ENCODE measurements at places on chromosomes 7 and 10.

DNA sequence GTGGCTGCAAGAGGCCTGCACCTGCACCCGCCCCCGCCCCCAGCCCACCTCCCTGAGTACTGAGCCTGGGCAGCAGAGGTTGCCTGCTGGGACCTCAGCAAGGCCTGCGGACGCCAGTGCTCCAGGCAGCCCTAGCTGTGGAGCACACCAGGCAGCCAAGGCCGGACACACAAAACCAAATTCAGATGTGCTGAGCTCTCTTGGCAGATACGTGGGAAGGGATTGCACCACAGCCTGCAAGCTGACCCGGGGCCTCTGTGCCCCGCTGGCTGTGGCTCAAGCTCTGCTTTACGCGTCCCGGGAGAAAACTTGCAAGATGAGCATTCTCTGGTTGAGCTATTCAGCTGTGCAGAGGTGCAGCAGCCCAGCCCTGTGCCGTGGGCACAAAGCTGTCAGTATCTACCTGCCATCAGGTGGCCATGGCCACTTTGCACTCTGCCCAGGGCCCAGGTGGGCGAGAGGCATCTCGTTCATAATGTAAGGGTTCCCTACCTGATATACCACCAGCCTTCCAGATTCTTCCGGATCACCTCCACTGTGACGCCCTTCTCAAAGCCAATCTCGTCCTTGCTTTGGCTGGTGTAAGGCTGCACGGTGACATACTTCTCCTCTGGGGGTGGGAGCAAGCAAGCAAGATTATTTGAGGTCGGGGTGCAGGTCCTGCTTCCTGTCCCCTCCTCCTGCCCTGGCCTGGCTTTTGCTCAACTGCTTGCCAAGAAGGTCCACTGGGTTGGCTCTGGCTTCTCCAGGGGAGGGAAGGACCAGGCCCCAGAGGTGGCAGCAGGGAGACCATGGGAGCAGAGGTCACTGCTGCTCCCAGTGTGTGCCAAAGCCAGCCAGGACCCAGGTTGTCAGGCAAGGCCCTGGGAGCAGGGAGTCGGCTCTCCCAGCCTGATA, 123.4 kb downstream of the NEURL1 start:
- no peak for DNase-seq

DNA sequence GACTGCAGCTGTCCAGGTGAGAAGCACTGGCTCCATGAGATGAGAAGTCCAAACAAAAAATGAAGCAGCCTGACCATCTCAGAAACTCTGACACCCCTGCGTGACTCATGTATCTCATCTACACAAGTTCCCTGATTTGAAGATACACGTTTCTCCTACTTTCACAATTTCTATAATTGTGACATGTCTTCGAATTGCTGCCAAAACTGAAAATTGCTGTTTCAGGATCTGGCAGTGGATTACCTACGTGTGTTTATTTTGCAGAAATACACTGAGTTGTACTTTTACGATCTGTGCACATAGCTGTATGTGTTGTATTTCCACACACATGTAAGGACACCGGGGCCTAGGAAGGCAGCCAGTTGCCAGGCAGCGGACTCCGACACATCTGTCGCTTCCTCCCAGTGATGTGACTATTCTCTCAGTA, 53.2 kb downstream of the LARP4B start:
- no peak for DNase-seq

GRCh38 chr7:129055861-129056464, 1.1 kb upstream of the TNPO3 start:
- DNase-seq: no peak

- DNase-seq: no peak
These were observed 438 bp downstream of the ARID5B start for GRCh38 chr10:61901829-61902444.

DNA sequence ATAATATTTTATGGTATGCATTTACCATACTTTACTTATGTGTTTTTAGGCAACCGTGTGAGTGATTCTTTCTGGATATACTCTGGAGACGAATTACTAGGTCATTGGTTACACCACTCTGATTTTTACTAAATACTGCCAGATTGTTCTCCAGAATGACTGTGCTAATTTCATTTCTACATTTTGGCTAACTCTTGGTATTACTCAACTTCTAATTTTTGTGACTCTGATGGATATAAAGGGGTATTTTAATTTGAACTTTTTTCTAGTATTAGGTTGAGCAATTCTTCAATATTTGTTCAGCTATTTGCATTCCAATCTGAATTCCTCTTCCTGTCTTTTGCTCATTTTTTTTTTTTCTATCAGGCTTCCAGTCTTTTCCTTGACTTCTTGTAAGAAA, 223.6 kb downstream of the MDFIC start:
- no peak for DNase-seq

DNA sequence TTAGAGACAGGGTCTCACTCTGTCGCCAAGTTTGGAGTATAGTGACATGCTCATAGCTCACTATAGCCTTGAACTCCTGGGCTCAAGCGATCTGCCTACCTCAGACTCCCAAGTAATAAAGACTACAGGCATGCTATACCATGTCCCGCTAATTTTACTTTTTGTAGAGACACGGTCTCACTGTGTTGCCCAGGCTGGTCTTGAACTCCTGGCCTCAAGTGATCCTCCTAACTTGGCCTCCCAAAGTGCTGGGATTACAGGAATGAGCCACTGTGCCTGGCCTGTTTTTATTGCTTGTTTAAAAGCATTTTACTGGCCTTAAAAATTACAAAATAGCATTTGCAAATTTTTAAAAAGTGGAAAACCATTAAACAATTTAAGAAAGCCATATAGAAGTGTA, 135.0 kb downstream of the JAZF1 start:
- no peak for DNase-seq

GRCh38 chr10:120530699-120531098, 73.7 kb downstream of the PLPP4 start:
- DNase-seq: no peak

- no peak for DNase-seq
These were observed 86.3 kb downstream of the ALOX5 start for GRCh38 chr10:45460235-45460878.

Data from HT1080 (cell line).